Islet precursor cell (in vitro differentiated cells): ENCODE measurements at places on chromosomes 2 and 18.

GRCh38 chr18:8290435-8290834, 318.8 kb upstream of the RAB12 start:
- no peak for DNase-seq

DNA sequence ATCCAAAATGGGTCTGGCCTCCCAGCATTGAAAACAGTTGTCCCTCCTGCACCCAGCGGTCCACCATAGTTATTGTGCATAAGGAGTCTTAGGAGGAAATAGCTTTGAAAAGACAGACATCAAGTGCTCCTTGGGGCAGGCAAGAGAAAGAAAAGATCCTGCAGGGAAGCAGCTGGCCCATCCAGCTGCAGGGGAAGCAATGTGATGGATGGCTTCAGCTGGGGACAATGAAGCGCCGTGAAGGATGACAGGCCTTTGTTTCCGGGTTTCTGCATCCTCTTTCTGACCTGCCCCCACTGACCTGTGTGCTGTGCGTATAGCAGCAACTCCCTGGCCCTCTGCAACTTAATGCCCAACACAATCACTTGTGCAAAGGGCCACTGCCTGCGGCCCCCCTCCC, 142.9 kb upstream of the NCKAP5 start:
- no peak for DNase-seq

GRCh38 chr18:32804134-32804888, 31.5 kb upstream of the KLHL14 start:
- DNase-seq = no peak

DNA sequence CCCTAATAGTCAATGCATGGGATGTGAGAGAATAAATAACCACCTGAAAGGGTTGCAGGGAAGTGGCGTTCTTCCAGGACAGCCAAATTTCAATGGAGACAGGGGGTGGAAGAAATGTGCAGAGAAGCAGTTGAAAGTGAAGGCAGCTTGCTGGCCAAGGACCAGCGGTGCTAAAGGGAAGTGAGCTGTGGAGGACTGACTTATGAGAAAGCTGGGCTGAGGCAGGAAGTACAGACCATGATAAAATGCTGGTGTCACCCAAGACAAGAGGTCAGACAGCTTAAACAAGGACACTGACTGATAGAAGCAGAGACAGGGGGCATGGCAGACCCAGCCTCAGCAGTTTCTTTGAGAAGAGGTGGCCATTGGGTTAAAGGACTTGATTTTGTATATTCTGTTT, 106.7 kb downstream of the DTNB start:
- no peak for DNase-seq

- peak; percentile 70 for DNase-seq
These were observed 152.6 kb downstream of the FAM210A start for GRCh38 chr18:13573750-13574149.

DNA sequence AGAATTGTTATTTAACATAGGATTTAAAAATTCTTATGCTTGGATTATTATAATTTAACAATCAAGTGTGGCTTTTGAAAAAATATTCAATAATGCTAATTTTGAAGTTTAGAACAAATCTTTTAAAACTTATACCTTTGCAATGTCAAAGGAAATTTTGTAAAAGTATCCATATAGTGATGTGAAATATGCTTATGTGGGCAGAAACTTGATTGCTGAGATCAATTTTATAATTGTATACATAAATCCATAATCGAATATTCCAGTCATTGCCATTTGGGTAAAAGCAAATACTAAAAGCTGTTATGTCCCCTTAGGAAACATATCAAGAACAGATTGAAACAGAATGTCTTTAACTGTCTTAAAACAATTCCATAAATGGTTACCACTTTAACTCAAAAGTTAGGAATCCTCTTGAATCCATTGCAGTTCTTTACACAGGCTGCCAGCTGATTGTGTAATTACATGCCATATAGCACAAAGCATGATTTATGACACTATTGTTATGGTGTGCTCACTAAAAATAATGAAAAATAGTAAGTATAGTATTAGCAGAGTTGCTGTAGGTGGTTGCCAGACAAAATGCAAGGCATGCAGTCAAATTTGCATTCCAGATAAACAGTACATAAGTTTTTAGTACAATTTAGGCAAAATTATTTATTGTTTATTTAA, 24.2 kb downstream of the PLCL1 start:
- DNase-seq = no peak

GRCh38 chr2:216633616-216634369, 573 bp downstream of the IGFBP2 start:
- peak; percentile 69 for DNase-seq

- DNase-seq = no peak
These were observed 36.0 kb downstream of the TTC27 start for GRCh38 chr2:32663864-32664263.

- DNase-seq = no peak
These were observed 422.8 kb upstream of the HNRNPA3 start for GRCh38 chr2:176789751-176790150.

DNA sequence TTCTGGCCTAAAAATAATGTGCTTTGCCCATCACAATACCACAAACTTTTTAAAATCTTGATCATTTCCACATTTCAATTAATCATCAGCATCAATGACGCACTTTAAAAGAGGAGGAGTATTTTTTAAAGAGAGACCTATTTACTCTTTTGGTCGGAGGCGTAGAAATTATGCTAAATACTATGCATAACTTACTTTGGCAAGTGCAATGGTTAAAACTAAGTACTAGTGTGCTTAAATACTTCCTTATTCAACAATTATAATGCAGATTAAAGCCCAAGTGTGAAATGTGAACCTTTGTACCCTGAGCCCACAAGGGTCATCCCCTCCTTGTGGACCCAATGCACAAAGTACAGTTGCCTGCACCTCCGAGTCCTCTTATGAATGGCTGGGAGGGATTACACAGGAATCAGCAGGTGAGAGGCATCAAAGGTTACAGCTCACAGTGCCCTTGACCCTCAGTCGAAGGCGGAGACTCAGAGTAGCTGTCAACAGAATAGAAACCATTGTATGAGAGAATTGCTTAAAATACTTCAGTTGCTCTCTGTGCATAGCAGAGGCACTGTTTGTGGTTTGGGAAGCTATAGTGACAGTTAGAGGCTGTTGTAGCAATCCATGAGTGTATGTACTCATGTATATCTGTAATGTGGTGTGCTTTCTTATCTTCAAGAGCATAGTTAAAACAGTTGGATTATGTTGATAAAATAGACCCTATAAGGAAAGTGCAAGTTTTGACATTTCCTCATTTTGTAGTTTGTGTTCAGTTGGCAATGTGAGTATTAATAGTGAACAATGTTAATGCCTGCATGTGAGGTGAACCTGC, 151.7 kb upstream of the ITGA4 start:
- DNase-seq = peak; percentile 47

DNA sequence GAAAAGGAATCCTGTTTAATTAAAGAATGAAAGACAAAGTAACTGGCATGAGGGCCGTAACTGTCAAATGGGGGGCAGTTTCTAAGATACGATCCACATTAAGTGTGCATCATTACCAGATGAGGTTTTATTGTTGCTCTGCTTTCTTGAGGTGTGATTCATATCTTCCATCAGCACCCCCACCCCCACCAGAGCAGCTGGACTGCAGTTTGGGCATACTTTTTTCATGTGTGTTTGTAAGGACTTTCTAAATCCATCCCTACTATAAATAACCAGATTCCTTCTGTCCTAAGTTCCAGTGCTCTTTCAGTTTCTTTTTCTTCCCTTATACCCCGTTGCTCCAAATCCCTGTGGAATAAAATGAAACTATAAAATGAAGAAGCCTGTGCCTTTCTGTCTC, 142.1 kb downstream of the CDCA7 start:
- DNase-seq = no peak

DNA sequence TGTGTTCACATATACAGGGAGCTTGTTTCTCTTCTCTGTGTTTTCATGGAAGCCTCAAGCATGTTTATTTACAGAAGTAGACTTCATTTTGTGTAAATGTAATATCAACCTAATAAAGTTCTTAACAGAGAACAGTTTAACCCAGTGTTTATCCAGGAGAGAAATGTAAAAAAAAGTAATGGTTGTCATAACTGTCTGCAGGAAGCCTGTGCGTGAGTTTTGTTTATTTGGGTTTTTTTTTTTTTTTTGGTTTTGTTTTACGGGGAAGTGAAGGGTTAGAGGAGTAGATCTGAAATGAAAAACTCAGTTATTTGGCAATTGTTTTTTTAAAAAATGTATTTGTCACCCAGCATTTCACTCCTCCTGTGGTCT, 124.7 kb downstream of the RAPGEF4 start:
- DNase-seq = no peak

GRCh38 chr2:198136142-198136541, 331.7 kb downstream of the PLCL1 start:
- DNase-seq = no peak

- DNase-seq = no peak
These were observed 5.4 kb downstream of the METTL21A start for GRCh38 chr2:207619764-207620203.

GRCh38 chr2:147649286-147649685, 195.5 kb upstream of the ACVR2A start:
- DNase-seq = no peak

- no peak for DNase-seq
These were observed 131.0 kb upstream of the CHAC2 start for GRCh38 chr2:53636596-53636995.

DNA sequence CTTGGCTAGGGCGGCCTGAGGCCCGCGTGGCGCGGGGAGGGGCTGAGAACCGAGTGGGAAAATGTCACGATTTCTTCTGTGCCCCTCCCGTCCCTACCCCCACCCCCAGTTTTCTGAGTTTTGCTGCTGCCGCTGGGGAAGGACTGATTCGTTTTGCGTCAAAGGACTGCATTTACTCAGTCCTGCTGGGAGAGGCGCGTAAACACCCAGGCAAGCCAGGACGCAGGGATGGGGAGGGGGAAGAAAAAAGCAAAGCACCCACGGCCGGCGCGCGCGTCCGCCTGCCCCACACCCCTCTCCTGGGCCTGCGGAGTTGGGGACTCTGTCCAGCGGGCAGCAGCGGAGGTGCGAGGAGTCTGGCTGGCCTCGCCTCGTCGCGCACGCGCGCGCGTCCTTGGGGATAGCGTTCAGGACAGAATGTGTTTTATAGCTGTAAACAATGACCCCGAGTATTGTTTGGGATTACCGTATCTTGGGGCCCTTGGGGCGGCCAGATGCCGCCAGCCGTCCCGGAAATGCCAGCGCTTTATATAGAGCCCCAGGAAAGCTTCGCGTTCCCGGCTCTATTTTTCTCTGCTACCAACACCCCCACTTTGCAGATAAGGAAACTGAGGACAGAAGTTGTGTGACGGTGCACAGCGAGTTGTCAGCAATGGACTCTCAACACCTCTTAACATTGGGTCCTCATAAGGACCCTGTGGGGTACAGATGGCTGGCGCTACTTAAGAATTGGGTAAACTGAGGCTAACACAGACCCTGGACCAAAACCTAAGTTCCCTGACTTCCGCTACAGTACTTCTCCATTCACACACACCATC, 1.7 kb upstream of the FOSL2 start:
- peak; percentile 89 for DNase-seq

DNA sequence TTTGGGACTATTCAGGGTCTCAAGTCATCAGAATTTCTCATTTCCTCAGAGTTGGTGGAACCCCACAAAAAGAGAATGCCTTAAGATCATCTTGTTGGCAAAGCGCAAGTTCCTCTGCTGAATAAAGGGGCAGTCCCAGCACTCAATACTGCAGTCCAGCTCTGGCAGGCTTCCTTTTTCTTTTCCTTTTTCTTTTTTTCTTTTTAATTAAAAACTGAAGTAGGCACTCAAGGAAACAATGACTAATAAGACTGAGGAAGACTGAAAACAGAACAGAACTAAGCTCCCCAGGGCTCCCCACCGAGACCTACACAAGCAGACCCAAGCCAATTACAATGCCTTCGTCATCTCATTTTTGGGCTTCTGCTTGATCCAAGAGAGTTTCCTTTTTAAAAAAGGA, 82.0 kb downstream of the STK39 start:
- no peak for DNase-seq

- peak; percentile 47 for DNase-seq
These were observed 246.9 kb downstream of the ACKR3 start for GRCh38 chr2:236816197-236817170.

- no peak for DNase-seq
These were observed 125.7 kb upstream of the TTC39C start for GRCh38 chr18:23888881-23889280.

DNA sequence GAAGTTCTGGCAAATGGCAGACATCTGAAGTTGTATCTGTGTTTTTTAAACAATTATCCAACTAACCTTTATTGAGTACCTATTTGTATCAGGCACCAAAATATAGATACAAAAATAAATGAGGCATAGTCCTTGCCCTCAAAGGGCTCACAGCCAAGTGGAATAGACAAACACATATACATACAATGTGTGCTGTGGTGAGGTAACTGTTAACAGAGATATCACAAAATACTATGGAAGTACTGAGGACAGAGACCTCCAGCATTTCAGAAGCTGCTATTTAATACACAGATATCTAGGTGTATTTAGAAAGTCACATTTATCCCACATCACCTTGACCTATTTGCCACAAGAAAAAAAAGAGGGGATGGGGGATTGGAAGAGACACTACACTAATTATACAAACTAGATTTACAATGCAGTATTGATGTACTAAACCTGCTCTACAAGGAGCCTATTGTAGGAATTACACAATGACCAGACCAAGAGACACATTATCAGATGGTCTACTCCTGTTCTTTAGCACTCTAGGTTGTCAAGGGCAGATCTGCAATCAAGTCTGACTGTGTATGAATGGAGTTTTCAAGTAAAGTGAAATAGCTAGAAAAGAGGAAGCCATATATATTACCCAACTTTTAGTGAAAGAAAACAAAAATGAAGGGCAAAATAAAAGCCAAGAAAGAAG, 62.2 kb downstream of the SPIRE1 start:
- DNase-seq = no peak

GRCh38 chr2:195574312-195574711, 82.7 kb upstream of the SLC39A10 start:
- no peak for DNase-seq

DNA sequence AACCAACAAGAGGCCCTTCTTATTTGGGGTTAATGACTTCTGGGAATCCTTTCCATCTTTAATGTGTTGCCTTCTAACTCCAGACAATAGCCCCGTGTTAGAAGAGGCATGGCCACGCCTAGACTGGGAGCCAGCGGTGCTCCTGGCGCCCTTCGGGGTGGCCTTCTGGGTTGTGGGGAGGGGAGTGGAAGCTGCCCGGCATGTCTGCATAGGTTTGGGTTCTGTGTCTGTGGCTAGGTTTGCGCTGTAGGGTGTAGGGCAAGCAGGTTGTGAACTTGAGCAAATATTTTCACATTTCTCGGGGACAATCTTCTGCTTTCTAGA, 40.4 kb downstream of the CELF4 start:
- DNase-seq = no peak

DNA sequence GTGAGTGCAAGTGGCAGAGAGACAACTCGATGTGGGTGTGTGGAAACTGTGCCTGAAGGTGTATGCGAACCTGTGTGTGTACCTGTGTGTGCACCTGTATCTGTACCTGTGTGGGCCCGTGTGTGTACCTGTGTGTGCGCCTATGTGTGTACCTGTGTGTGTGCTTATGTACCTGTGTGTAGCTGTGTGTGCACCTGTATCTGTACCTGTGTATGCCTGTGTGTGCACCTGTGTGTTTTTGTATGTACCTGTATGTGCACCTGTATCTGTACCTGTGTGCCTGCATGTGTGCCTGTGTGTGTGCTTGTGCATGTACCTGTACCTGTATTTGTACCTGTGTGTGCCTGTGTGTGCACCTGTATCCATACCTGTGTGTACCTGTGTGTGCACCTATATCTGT, 150.6 kb downstream of the MYT1L start:
- DNase-seq = no peak
